ENCODE measurements at places on chromosomes 11 and 22.
A peak's percentile ranks its signal among the peaks of the same experiment; 100 is the strongest.

- no peak for ATAC-seq
These were observed 85.1 kb downstream of the BARX2 start for GRCh38 chr11:129460714-129461113.

DNA sequence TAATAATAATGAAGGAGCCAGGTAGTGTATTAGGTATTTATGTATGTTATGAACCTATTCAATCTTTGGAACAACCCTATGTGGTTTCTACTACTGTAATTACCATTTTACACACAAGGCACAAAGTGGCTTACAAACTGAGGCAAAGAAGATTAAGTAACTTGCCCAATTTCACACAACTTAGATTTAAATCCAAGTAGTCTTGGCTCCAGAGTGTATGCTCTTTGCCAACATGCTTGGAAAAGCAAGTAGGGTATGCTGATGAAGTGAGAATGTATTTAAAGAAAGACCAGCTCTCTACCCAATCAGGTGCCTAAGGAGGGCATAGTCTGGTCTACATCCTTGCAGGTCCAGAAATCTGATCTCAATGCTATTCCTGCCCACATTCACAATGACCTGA, 463.2 kb downstream of the METTL15 start:
- ATAC-seq = no peak

DNA sequence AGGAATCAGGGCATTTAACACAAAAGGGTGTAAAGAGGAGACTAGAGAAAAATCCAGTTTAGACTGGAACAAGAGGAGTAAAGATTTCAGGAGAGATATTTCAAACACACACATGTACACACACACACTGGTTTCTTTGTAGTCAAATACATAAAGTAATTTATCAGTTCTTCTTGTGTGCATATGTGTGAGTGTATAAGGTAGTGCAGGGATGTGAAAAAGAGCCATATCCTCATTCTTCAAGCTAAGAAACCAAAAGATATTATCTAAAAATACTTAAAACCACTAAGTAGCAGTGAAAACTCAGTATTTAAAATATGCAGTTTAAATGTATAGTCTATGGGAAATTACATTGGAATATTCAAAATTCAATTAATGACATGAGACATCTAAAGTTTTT, 52.5 kb upstream of the CARD18 start:
- ATAC-seq = no peak

GRCh38 chr11:112051768-112052167, 22.0 kb downstream of the PIH1D2 start:
- ATAC-seq = no peak

DNA sequence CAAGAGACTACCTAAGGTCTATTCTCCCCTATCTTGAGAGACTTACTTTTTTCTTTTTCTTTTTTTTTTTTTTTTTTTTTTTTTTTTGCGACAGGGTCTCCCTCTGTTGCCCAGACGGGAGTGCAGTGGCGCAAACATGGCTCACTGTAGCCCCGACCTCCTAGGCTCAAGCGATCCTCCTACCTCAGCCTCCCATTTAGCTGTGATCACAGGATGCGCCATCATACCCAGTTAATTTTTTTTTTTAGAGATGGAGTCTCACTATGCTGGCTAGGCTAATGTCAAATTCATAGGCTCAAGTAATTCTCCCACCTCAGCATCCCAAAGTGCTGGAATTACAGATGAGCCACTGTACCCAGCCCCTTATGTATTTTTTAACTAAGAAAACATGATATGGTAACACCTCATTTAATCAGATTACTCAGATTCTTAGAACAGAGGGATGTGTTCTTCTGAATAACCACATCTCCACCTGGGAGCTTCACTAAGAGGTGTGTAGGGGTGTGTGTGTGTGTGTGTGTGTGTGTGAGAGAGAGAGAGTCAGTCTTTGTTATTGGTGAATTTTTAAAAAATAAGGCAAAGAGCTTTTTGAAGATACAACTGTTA, 102.9 kb downstream of the USP35 start:
- no peak for ATAC-seq

DNA sequence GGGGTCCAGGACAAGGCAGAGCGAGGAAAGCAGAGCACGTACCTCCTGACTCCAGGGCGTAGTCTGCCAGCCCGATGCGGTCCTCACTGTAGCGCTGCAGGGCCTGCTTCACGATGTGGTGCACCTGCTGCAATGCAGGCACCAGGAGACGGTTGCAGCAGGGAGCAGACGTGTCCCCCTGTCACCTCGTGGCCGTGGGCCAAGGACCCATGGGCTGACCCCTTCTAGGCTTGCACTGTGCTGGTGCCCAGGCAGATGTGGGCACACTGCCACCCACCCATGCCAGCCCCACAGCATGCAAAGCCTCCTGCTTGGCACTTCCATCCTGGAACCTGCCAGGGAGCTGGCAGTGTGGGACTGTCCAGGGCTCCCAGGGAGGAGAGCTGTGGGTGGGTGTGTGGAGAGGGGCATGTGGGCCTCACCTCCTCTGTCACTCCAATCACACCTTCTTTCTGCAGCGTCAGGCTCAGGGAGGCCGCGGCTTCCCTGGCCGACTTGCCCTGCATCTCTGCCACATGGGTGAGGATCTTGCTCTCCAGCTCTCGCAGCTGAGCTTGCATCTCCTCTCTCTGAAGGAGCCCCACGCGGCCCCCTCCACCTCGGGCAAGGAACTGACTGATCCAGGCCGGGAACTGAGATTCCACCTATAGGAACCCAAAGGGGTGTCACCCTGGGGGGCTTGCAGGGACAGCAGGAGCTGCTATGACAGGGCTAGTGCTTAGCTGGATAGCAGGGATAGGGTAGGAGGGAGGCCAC, 16.3 kb downstream of the SUN2 start:
- ATAC-seq = no peak

- no peak for ATAC-seq
These were observed 61.1 kb downstream of the CYB5R2 start for GRCh38 chr11:7612056-7612660.

DNA sequence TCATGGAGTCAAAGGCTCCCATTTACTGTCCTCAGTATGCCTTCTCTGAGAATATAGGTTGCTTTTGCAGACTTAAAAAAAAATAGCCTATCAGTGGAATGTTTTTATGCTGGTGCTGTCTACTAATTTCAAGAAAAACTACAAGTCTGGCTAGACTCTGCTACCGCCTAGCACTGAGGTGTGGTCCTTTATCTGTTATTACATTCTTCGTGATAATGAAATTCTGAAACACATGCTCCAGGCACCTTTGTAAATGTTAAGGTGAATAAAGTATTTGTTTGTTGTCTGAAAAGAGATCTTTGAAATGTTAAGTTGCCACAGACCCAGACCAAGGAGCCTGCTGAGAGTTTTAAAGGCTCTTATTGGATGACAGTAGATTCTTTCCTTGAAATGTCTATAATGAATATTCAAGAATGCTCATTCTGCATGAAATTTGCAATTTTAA, 95.3 kb downstream of the DBX1 start:
- ATAC-seq = no peak

GRCh38 chr11:117328375-117329010, 839 bp downstream of the CEP164 start:
- peak; percentile 25 for ATAC-seq

GRCh38 chr11:69385144-69385820, 91.3 kb downstream of the MYEOV start:
- no peak for ATAC-seq

DNA sequence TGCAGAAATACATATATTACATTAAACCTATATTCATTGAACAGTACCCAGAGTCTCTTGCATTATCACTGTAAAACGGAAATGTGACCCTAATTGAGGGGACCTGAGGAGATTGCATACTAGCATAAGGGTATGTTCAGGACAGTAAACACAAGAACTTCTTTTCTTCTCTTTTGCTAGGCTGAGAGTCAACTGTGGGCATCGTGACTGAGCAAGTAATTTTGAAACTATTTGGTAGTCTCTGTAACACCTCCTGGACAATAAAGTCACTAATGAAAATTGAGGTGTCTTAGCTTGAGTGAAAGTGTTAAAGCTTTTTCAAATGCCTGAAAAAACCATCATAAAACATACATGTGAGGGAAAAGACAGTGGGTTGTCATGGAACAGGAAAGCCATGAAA, 90.9 kb downstream of the PDHX start:
- no peak for ATAC-seq

DNA sequence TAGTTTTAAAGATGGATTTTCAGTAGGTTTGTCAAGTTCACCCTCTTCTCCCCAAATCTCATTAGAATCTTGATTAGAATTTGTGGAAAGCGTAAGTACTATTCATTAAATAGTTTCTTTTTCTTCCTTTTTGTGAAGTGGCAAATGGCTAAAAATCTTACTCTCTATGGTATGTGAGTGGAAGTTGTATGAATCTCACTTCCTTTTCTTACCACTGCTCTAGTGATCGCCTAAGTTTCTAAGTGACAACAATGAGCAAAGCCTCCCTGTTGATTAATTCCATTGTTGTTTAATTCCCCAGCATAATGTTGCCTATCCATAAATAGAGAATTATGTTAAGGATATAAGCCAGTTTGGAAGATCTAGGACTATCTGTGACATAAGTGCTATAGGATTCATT, 82.7 kb downstream of the PGR start:
- no peak for ATAC-seq

DNA sequence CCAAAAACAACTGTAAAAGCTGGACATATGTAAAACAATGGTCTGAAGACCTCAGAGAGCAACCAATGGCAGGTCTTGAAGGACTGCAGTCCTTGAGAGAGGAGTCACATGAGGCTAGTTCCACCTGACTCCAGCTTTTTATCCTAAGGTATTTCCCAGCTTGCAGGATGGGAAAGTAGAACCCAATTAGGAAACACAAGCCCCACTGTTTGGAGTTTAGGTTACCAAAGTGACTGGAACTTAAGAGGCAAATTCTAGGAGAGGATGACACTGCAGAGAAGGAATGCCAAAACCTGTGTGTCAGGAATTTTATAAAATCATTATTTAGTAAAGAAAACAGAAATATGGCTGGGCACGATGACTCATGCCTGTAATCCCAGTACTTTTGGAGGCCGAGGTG, 18.4 kb downstream of the OR2AT4 start:
- no peak for ATAC-seq

DNA sequence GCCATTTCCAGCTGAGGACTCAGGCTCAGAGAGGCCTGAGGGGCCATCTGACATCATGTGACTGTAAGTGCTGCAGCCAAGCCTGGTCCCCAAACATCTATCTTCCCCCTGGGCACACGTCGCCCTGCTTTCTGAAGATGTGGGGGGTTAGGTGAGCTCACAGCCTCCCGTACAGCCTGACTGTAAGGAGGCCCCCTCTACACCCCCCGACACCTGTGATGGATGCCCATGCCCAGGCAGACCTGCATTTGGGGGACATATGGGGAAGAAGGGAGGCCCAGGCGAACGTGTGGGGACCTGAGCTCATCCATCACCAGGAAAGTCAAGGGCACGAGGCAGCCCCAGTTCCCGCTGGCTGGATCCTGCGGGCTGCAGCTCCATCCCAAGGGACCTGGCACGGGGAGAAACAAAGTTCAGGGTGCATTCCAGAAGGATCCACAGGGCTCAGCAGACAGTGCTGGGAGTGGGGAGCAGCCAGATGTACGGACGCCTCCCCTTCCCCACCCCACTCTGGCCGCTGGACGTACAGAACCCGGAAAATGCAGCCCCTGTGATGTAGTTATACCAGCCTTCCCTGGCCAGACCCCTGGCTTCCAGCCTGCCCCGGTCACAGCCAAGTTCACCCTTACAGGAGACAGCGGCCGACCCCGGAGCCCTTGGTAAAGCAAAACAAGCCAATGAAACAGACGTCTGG, 1431.4 kb downstream of the BRD1 start:
- ATAC-seq = no peak

- peak; percentile 17 for ATAC-seq
These were observed 157.0 kb upstream of the NECTIN1 start for GRCh38 chr11:119885861-119886567.

DNA sequence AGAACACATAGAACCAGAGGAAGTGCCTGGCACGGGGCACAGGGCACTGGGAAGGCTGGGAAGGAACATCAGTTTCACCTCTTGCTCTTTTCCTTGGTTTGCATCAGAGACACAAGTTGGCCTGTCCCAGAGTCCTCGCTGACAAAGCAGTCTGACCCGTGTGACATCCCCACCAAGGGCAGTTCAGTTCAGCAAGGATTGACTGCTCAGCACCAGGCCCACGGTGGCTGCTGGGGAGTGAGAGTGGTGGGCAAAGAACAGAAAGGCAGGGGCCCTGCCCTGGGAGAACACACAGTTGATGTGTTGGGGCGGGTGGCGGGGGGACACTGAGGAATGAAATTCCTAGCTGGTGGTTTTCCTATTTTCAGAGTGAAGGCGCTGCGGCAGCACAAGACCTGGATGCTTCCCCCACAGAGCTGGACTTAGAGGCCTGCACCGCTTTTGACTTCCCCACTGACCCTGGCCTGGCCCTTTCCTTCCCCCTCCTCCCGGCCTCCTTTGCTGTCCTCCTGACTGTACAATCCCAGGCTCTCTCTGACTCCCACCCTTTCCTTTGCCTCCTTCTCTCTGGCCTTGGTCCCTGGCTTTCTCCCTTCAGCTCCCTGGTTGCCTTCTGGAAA, 2.2 kb upstream of the TMPRSS13 start:
- no peak for ATAC-seq

DNA sequence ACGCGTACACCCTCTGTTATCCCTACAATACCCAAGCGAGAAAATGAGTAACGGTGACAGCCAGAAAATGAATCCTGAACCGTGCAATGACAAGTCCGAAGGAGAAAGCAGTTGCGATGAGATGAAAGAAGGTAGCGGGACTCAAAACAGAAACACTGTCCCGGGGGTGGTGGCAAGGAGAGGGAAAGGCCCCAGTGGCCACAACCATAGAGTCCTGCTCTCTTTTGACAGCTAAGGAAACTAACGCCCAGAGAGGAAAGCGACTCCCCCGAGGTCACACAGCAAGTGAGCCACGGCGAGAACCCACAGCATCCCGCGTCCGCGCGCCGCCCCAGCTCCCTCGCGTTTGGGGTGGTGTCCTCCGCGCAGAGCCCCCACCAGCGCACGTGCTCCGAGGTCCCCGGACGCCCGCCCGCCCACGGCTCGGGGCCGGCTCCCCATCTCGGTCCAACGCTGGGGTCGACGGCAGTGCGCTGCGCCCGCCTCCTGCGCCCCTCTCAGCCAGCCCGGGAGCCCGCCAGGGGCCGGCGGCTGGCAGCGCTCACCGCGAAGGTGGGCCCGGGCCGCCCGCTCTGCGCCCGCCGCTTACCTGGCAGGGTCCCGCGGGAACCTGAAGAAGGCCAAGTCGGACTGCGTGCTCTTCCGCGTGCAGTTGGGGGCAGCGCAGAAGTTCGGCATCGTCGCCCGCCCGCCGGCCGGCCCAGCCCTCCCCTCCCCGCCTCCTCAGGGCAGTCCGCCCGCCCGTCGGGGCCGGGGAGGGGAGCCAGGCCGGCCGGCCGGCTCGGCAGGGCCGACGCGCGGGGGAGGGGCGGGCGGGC, 564 bp downstream of the THAP12 start:
- no peak for ATAC-seq

DNA sequence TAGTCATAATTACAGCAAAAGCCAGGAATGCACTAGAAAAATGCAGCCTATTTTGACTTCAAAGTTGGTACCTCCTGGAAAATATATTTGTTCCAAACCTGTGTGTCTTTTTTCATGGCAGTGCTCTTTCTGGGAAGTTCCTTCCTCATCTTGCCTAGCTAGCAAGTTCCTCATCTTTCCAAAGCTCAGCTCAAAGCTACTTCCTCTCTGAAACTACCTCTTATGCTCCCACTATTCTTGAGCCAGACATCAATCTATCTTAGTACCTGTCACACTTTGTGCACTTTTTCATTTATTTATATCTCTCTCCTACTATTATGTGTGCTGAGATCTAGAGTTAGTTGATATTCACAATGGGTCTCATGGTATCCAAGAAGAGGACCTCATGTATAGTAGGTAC, 191.6 kb upstream of the CCDC90B start:
- no peak for ATAC-seq

GRCh38 chr11:103768816-103769215, 267.6 kb upstream of the DDI1 start:
- ATAC-seq = no peak

- ATAC-seq = peak; percentile 78
These were observed 119.3 kb downstream of the ABTB2 start for GRCh38 chr11:34238533-34238932.
